ENCODE measurements at places on chromosomes 16 and 17.

DNA sequence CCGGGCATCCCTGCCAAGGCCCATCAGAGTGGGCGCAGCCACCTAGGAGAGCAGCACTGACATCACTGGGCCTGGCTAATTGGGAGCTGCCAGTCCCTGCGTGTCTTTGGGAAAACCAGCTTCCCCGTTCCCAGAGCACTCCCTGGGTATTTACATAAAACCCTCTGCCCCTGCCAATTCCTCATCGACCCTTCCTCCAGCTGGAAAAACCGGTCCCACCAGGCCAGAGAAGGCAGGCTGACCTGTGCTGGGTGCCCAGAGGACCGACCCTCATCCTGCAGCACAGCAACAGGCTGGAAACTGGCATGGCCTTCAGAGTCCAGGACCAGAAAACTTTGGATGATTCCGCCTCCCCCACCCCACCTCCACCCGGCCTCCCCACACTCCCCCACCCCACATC is 8.2 kb upstream of the FOXN1 start:
- DNase-seq = no peak

DNA sequence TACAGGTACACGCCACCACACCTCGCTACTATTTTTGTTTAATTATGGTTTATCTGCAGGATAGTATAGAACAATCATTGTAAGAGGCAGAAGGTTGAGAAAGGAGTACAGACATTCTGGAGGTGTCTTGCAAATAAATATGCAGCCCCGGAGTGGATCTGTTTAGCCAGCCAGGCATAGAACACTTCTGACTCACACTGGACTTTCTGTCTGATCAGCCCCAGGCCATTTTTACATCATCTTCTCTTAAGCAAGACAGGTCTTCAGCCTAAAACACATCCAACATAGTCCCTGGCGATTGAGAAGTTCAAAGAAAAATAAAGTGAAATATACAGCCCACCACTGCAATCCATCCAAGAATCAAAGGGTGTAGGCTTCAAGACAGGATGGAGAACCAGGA is 81.4 kb downstream of the XYLT1 start:
- DNase-seq = no peak

DNA sequence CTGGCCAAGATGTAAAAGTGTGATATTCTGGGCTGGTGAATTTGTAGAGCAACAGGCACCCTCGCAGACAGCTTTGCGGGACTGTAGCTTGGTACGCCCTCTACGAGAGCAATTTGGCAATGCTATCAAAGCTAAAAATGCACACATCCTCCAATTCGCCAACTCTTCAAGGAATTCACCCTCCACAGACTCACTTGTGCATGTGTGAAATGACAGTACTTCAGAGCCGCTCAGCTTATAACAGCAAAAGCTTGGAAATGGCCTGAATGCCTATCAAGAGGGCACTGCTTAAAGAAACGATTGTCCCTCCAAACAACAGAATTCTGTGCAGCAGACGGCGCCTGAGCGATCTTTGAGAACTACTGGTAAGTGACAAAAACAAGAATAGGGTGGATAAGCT is 130.8 kb downstream of the SDK2 start:
- no peak for DNase-seq

DNA sequence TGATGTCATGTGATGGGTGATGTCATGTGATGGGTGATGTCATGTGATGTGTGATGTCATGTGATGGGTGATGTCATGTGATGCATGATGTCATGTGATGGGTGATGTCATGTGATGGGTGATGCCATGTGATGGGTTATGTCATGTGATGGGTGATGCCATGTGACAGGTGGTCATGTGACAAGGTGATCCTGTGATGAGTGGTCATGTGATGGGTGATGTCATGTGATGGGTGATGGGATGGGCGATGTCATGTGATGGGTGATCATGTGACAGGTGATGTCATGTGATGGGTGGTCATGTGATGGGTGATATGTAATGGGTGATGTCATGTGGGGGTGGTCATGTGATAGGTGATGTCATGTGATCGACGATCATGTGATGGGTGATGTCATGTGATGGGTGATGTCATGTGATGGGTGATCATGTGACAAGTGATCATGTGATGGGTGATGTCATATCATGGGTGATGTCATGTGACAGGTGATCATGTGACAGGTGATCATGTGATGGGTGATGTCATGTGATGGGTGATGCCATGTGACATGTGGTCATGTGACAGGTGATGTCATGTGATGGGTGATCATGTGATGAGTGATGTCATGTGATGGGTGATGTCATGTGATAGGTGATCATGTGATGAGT is 17.2 kb downstream of the CD300LB start:
- peak; percentile 87 for DNase-seq

DNA sequence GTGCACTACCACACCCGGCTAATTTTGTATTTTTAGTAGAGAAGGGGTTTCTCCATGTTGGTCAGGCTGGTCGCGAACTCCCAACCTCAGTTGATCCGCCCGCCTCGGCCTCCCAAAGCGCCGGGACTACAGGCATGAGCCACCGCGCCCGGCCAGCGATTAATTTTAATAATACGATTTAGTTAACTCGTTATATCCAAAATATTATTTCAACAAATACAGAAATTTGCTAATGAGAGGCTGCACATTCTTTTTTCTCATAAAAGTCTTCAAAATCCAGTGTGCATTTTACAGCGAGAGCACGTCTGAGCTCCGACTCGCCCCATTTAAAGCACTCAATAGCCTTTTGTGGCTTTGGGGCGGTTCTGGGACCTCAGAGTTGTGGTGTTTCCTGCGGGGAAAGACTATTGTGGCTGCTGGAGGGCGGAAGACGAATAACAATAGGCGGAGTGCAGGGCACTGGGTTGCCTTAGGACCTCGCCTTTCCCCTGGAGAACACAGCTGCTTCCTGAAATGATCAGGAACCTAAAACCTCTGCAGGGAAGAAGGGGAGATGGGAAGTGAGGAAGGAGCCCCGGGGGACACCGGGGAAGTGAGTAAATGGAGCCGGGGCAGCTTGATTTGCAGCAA is 2.9 kb upstream of the ZSCAN10 start:
- DNase-seq = peak; percentile 53
